Activated CD8-positive, alpha-beta memory T cell treated with anti-CD3 and anti-CD28 coated beads for 36 hours (primary cell): ENCODE measurements at places on chromosomes 3 and 15. TPM values are rescaled to one million over a fixed set of nuclear protein-coding genes. Genes with fewer than 3 reads are reported as not detected.

TRAIP gene
- total RNA-seq = 23.5 TPM

ANKRD34C gene
- total RNA-seq = not detected

ROBO2 gene
- not detected for total RNA-seq

TRH gene
- not detected for total RNA-seq

CLDN18 gene
- total RNA-seq = not detected

ZPLD1 gene
- total RNA-seq = not detected
